ENCODE measurements at places on chromosomes 6 and 20. TPM values are rescaled to one million over a fixed set of nuclear protein-coding genes. Genes with fewer than 3 reads are reported as not detected.

DNA sequence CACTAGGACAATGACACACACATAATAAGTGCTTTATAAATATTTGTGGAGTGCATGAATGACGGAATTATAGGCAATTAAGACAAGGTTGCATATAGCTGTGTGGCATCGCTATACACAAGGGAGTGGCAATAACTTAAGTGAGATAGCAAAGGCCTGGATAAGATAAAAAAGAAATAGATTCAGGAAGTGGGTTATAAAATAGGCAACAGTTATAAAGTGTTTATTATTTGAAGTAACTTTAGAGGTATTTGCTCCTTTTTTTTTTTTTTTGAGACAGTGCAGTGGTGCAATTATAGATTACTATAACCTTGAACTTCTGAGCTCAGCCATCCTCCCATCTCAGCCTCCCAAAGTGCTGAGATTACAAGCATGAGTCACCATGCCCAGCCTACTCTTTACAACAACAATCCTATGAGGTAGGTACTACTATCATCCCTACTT, 75.9 kb upstream of the LOC128125822 start:
- DNase-seq = no peak

- no peak for DNase-seq
Measured at GRCh38 chr20:50146732-50147662, 6.5 kb downstream of the PEDS1 start.

DNA sequence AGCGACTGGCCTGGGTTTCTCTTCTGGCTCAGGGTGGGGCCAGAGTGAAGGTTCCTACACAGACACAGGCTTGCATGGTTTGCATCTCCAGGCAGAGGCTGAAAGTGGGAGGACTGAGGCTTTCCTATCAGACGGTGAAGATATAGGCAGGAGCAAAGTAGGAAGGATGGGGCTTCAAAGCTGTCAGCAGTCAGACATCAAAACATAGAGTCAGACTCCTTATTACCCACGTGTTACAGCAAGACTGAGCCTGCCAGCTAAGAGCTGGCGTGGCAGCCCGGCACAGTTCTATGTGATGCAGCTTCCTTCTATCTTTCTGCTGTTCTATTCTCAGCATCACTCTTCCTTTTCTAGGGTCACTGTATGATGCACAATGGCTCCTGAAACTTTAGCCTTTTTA, 445.1 kb downstream of the DOK5 start:
- DNase-seq = no peak

GRCh38 chr20:5080384-5080877, 39.3 kb downstream of the PCNA start:
- no peak for DNase-seq

DNA sequence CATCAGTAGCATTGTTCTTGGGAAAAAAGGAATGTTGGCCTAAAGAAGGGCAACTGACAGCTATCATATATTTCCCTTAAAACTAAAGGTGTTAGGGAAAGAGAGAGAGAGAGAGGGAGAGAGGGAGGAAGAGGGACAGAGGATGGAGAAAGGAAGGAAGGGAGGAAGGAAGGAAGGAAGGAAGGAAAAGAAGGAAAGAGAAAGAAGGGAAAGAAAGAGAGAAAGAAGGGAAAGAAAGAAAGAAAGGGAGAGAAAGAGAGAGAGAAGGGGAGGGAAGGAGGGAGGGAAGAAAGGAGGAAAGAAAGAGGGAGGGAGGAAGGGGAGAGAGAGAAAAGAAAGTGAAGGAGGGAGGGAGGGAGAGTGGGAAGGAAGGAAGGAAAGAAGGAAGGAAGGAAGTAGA, 37.7 kb upstream of the ADGRF5 start:
- no peak for DNase-seq

Gene KIF6
- total RNA-seq = not detected

Data from Panc1 (cell line).